Stimulated activated CD8-positive, alpha-beta memory T cell treated with anti-CD3 and anti-CD28 coated beads, Interleukin-2, amount 100 ng/mL, for 48 hours (primary cell): ENCODE measurements at places on chromosomes 5 and 9.

GRCh38 chr5:90182726-90183125 is 226.8 kb downstream of the CETN3 start:
- DNase-seq: no peak

- no peak for DNase-seq
Observed at GRCh38 chr9:78158286-78158685, 77.6 kb upstream of the CEP78 start.

GRCh38 chr9:126376311-126377175 is 49.9 kb downstream of the MVB12B start:
- DNase-seq: no peak

- no peak for DNase-seq
Observed at GRCh38 chr5:142404046-142404477, 79.2 kb upstream of the SPRY4 start.

DNA sequence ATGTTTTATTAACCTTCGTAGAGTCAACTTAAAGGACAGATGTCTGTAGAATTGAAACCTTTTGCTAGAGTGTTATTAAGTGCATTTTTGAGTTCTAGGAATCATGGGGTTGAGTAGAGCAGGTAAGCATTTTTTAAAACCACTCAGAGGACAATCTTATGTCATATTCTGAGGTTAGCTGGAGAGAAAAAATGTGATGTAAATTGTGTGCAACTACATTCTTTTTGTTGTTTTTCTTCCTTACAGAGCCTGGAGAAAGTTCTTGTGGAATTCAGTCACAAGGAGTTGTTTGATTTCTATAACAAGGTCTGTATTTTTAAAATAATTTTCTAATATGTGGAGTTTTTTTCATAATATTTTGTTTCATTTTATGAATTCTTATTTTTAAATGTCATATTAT is 206.4 kb downstream of the COMMD10 start:
- no peak for DNase-seq

DNA sequence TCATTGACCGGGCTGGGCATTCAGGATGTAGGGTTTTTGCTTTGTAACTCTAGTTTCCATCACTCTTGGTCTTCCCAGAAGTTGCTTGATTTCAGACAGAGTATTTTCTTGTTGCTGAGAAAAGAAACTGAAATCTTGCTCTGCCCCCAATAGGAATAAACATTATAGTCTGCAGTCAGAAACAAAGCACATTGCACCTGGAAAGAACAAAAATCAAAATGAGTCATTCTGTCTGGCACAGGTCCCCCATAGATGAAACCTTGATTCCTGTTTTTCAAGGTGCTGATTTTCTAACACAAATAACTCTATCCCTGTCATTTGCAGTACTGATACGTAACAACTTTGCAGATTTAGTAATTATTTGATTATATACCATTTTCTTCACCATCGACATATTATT is 232.1 kb downstream of the FBXO4 start:
- DNase-seq: no peak
